Right kidney (tissue), 9 donors: ENCODE measurements at places on chromosomes 2 and 18.

DNA sequence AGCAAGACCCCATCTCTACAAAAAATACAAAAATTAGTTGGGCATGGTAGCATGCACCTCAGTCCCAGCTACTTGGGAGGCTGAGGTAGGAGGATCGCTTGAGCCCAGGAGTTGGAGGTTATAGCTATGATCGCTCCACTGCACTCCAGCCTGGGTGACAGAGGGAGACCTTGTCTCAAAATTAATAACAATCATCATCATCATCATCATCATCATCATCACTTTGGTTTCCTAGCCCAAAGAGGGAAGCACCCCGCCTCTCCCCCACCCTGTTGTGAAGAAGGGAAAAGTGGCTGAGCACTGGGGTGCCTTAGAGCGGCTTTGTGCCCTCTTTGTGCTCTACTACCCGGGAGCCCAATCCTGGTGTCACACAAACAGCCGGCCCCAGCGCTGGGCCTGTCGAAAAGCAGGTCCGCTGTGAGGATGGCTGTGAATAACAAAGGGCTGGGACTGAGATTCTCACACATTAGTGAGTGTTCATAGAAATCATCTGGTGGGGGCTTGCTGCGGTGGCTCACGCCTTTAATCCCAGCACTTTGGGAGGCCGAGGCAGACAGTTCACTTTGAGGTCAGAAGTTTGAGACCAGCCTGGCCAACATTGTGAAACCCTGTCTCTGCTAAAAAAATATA lies 42.6 kb upstream of the ASXL2 start:
- no peak for DNase-seq

GRCh38 chr2:13585732-13586131 lies 869.0 kb downstream of the TRIB2 start:
- no peak for DNase-seq

DNA sequence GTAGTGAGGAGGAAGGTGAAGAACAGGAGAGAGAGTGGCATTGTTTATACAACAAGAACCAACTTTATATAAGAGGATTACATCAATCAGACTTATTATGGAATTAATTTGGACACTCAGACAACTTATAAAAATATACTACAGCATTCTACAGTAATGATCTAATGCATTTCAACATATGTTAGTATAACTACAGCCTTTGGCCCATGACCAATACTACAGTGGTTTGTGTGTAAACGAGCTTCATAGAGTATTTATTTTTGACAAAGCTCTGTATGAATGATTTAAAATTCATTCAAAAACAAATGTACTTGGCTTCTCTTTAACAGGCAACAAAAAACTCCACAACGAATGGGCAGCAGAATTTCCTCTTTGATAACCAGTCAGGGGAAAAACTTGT lies 72.8 kb downstream of the ZNF521 start:
- no peak for DNase-seq

DNA sequence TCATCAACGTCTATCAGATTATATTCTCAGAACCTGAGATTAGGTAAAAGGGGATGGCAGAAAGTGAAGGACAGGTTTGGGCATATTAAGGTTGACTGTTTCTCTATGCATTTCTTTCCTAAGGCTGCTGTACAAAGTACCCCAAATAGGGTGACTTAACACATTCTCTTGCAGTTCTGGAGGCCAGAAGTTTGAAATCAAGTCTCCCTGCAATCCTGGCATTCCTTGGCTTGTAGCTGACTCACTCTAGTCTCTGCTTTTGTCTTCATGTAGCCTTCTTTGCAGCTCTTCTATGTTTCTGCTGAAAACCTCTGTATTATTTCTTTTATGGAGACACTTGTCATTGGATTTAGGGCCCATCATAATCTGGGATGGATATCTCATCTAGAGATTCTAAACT lies 364.3 kb downstream of the PLCL1 start:
- no peak for DNase-seq

DNA sequence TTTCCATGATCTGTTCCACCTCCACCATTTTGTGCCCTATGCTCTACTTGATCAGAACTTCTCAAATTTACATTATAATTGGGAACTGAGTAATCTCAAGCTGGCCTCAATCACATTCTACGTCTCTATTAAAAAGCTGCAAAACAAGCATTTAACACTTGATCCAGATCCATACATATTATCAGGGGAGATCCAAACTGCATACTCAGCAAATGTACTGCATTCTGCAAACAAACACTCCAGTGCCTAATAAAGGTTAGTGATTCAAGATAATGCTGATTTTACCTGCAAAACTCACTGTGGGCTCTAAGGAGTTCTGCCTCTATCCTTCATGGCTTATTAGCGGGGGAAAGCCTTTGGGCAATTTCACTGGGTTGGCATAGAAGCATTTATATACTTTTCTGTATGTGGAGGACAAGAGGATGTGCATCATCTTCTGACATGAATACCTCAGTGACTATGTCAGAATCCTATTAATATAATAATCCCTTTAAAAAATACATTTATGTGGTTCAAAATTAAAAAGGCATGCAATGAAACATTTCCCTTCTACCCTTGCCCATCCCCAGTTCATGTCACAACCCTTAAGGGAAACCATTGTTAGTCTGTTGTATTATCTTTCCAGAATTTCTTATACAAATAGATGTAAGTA lies 40.2 kb downstream of the GALNT14 start:
- no peak for DNase-seq

- DNase-seq, result no peak
Observed at GRCh38 chr18:24300703-24301102, 96.9 kb downstream of the OSBPL1A start.

GRCh38 chr2:66509326-66509811 lies 74.4 kb downstream of the MEIS1 start:
- no peak for DNase-seq

DNA sequence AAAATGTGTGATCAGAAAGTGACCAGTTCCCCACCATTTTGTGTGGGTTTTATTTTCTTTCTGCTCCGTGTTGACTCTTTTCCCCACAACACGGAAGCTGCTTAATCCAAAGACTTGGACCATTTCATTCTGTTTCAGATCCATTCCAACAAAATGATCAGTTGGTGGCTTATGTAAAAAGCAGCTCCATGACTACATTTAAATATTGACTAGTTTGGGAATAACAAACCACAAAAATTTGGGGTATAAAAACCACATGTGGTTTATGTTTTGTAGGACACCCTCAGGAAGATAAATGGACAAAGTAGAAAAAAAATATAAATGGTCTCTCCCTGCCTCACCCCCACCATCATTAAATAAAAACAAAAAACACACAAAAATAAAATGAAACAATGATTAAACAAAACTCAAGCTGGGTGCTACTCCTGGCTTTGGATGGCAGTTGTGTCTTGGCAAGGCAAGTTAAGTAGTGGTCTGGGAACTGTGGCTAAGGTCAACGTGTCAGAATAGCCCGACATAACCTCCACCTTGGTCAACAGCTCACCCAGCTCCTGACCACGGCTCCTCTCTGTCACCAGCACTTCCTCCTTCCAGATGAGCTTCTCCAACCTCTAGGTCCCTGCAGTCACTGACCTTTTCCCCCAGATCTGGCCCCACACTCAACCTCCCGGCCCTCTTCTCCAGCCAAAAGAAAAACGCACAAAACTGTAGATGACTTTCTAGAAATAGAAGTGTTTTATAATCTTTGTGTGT lies 12.8 kb upstream of the WIPF1 start:
- DNase-seq, result no peak

DNA sequence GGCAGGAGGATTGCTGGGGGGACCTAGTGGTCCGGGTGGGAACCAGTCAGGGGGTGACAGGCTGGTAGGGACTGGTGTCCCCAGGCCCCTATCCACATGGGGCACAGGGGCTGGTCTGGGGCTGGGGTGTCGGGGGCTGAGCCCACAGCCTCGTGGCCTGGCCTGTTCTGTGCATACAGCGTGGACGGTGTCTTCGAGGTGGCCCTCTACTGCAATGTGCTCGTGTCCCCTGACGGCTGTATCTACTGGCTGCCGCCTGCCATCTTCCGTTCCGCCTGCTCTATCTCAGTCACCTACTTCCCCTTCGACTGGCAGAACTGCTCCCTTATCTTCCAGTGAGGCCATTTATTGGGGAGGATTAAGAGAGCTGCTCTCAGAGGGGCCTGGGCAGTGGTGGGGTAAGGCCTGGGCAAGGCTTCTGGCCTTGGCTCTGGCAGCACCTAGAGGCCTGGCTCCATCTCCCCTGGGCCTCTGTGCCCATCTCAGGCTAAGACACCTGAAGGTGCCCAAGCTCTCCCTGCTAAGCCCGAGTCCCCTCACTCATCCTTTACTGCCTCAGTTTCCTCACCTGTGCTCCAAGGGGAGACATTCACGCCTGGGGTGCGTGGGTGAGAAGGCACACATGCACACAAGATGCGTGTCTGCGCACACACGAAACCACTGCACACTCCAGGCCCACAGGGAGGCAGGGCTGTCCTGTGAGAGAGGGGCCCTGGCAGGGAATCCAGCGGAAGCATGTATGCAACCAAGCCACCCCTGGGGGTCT lies 1.9 kb downstream of the CHRNG start:
- DNase-seq, result no peak

DNA sequence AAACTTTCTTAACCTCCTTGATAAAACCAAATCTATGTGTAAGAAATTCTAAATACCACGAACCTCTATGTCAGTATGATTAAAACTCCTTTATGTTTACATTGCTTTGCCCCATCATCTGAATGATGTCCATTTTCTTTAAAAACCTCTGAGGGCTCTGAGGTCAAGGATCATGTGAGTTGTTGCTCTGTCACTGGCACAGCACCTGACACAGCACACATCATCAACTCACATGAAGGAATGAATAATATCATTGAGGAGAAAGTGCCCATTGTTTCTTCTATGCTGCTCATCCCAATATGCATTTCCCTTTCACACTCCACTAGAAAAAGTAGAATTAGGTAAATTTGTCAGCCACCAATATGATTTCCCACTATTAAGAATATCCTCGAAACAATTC lies 1178.7 kb upstream of the NRXN1 start:
- no peak for DNase-seq

GRCh38 chr2:64327129-64327509 lies 126.8 kb upstream of the LGALSL start:
- DNase-seq, result no peak

- DNase-seq, result no peak
Observed at GRCh38 chr2:178908810-178909209, 101.6 kb upstream of the TTN start.

DNA sequence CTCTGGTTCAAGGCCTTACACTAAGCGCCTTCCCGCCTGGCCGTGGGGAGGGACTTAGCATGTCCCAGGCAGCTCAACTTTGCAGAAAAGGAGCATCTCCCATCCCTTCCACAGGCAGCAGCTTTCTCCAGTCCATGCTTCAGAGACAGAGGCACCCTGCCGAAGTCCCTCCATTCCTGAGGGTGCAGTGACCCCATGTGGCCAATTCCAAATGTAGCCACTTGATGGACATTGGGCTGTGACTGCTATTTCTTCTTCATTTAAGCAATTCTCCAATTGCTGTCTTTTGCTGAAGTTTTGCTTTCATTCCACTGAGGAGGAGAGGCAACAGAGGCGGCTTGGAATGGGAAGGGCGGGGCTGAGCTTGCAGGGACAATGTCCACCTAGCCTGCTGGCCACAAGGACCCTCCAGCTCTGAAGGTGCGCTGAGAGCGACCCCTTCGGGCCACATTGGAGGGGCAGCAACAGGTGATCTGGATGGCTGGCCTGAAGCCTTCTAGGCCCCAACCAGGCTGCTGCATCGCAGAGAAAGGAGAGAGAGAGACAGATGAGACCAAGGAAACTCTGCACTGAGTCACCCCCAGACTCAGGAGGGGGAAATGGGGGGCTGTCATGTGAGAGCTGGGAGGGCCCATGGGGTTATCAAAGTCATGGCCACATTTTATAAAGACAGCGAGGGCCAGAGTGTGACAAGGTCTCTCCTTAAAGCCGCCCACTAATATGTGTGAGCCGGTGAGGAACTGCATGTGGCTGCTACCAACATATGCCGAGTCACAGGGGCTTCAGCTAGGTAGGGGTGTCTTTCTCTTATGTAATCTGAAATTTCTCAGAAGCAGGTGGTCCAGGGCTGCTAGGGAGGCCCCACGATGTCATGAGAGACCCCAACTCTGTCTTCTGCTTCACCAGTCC lies 61.3 kb downstream of the LONRF2 start:
- peak; percentile 51 for DNase-seq

DNA sequence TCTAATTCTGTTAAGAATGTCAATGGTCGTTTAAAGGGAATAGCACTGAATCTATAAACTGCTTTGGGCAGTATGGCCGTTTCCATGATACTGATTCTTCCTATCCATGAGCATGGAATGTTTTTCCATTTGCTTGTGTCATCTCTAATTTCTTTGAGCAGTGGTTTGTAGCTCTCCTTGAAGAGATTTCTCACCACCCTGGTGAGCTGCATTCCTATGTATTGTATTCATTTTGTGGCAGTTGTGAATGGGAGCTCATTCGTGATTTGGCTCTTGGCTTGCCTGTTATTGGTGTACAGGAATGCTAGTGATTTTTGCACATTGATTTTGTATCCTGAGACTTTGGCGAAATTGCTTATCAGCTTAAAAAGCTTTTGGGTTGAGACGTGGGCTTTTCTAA lies 38.3 kb upstream of the WDR75 start:
- DNase-seq, result no peak

DNA sequence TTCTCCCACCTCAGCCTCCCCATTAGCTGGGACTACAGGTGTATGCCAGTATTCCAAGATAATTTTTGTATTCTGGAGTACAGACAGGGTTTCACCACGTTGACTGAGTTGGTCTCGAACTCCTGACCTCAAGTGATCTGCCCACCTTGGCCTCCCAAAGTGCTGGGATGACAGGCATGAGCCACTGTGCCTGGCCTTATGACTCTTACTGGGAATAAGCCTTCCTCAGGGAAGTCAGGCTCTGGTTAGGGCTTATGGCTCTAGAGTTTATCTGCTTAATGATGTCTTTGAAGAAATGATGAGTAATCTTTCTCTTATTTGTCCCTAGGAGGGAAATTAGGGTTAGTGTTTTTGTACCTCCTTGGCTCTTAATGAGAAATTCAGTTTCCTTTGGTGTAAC lies 187.7 kb downstream of the FAM210A start:
- DNase-seq, result no peak

DNA sequence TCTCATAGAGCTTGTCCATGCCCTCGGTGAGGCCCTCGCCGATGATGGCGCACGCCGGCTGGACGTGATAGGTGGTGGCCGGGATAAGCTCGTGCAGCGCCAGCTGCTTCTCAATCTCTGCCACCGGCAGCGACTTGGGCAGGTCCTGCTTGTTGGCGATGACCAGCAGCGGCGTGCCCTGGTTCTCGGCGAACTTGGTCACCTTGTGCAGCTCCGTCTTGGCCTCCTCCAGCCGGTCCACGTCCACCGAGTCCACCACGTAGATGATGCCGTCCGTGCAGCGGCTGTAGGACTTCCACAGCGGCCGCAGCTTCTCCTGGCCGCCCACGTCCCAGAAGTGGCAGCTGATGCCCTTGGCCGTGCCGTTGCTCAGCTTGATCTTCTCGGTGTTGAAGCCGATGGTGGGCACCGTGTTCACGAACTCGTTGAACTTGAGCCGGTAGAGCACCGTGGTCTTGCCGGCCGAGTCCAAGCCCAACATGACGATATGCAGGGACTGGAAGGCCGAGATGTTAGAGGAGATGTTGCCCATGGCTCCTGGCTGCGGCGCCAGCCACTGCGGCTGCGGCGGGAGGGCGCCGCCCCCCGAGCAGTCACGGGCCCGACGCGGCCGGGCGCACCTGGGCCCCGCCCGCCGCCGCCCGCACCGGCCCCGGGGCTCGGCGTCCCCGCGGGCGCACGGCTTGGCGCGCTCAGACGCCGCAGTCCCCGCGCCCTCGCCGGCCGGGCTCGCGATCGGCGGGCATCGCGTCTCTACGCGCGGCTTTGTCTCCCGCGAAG lies 636 bp downstream of the ARL4C start:
- DNase-seq, result peak; percentile 75

- DNase-seq, result no peak
Observed at GRCh38 chr2:150526006-150526405, 38.5 kb upstream of the RND3 start.
